MM.1S (cell line): ENCODE measurements at places on chromosomes 12 and 14.

- no peaks in the 10 kb centered on the region for H3K36me3 ChIP-seq
- H3K4me3 ChIP-seq: no peak overlapping the region
- H3K27ac ChIP-seq: no peak overlapping the region
- 0 out of 2 replicates have a peak, but pooled peaks cover 4% of the 10 kb centered on the region for H3K4me1 ChIP-seq
- no peak for DNase-seq
These were observed 9.4 kb downstream of the KRT80 start for GRCh38 chr12:52182384-52182783.

DNA sequence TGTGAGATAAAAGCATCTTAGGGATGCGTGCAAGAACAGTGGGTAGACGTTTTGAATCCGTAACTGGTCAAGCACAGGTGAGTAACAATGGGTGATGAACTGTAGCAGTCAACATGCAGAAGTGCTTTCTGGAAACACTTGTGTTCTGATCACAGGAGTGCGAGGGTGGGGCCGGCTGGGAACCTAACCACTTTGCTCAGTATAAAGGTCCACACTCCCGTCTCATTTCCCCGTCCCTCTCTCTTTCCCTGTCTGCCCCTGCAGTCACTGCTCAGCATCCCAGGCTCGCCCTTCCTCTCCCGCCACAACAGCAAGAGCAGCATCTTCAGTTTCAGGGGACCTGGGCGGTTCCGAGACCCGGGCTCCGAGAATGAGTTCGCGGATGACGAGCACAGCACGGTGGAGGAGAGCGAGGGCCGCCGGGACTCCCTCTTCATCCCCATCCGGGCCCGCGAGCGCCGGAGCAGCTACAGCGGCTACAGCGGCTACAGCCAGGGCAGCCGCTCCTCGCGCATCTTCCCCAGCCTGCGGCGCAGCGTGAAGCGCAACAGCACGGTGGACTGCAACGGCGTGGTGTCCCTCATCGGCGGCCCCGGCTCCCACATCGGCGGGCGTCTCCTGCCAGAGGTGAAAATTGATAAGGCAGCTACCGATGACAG lies 127.1 kb downstream of the FIGNL2 start:
- no peak overlapping the region for H3K27ac ChIP-seq
- no peak for DNase-seq
- H3K4me3 ChIP-seq: no peak overlapping the region
- H3K36me3 ChIP-seq: no peaks in the 10 kb centered on the region

GRCh38 chr12:126418400-126418799 lies 1353.2 kb downstream of the AACS start:
- H3K27ac ChIP-seq: no peak overlapping the region
- no peak for DNase-seq
- no peaks in the 10 kb centered on the region for H3K27me3 ChIP-seq
- no peak overlapping the region for H3K4me3 ChIP-seq

DNA sequence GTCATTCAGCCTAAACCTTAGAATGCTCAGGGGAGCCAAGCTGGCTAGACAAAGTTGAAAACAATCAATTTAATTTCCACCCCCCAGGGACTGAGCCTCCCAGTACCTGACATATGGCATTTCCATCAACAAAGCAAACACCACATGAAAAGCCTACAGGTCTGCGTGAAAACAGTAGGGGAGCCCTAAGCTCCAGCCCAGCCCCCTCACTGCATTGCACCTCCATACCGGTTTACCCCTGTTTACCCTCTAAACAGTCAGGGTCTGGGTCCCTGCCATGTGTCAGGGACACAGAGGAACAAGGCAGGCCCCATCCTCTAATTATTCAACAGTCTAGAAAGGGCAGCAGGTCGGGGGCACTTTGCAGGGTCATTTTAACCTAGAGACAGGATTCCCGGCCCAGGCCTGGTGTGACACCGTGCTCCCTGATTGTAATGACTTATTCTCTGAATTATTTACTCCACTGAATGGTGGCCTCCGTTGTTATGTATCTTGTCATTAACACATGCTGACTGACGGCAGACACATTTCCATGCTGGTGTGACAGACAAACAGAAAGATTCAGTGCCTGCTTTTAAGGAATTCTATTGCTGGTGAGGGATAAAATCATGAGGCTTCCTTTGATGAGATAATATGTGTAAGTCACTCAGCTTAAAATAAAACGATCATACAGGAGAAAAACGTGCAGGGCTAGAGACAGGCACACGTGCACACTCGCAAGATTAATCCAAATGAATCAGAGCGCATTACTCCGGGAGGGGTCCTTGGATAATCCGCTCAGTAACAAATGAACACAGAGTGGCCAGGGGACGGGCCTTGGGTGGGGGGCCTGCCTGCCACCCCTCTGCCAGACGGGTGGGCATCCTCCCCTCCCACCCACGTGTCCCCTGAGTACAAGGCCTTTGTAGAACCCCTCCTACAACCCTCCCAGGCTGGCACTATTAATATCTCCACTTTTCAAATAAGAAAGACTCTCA lies 23.2 kb downstream of the CCDC88C start:
- no peak for DNase-seq
- no peaks in the 10 kb centered on the region for H3K27me3 ChIP-seq
- H3K4me3 ChIP-seq: 0 out of 2 replicates have a peak overlapping the region, but pooled peaks have one; percentile 44

- no peaks in the 10 kb centered on the region for H3K36me3 ChIP-seq
- no peaks in the 10 kb centered on the region; the same call in 1 of the 2 replicates for H3K27me3 ChIP-seq
- H3K27ac ChIP-seq: no peak overlapping the region
- DNase-seq: no peak
- H3K4me3 ChIP-seq: no peak overlapping the region
- no peaks in the 10 kb centered on the region for H3K4me1 ChIP-seq
These were observed 112.1 kb downstream of the PHETA1 start for GRCh38 chr12:111256629-111257434.

DNA sequence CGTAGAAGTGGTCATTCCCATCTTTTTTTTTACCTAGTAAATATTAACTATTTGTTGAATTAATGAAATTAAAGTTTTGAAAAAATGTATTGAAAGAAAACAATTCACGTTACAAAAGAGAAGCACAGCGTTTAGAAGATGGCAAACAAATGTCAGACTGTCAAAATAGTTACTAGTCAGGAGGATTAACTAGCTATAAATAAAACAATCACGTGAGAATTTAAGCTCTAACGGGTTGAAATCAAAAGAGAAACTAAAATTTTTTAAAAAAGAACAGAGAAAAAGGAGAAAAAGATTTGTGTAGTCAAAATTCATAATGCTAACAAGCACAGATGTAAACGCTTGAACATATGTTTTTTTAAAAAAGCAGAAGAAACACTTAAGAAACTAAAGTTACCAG lies 26.4 kb downstream of the DDHD1 start:
- H3K4me1 ChIP-seq: no peaks in the 10 kb centered on the region
- peak; percentile 48 for DNase-seq
- H3K4me3 ChIP-seq: peak overlapping the region; percentile 39
- H3K27ac ChIP-seq: peak overlapping the region; percentile 73; the same call in 1 of the 2 replicates
- H3K36me3 ChIP-seq: no peaks in the 10 kb centered on the region

GRCh38 chr14:93879362-93879983 lies 47.7 kb upstream of the FAM181A start:
- no peaks in the 10 kb centered on the region for H3K27me3 ChIP-seq
- no peak for DNase-seq
- H3K36me3 ChIP-seq: no peaks in the 10 kb centered on the region
- no peaks in the 10 kb centered on the region for H3K4me1 ChIP-seq
- H3K27ac ChIP-seq: no peak overlapping the region
- no peak overlapping the region for H3K4me3 ChIP-seq

GRCh38 chr14:99248761-99249171 lies 23.2 kb downstream of the BCL11B start:
- DNase-seq: no peak
- no peaks in the 10 kb centered on the region for H3K36me3 ChIP-seq
- H3K27ac ChIP-seq: no peak overlapping the region
- H3K4me1 ChIP-seq: no peaks in the 10 kb centered on the region

GRCh38 chr14:21528381-21529348 lies 2.5 kb upstream of the SALL2 start:
- no peaks in the 10 kb centered on the region for H3K27me3 ChIP-seq
- H3K4me3 ChIP-seq: no peak overlapping the region
- H3K36me3 ChIP-seq: no peaks in the 10 kb centered on the region
- no peak for DNase-seq
- H3K27ac ChIP-seq: no peak overlapping the region

DNA sequence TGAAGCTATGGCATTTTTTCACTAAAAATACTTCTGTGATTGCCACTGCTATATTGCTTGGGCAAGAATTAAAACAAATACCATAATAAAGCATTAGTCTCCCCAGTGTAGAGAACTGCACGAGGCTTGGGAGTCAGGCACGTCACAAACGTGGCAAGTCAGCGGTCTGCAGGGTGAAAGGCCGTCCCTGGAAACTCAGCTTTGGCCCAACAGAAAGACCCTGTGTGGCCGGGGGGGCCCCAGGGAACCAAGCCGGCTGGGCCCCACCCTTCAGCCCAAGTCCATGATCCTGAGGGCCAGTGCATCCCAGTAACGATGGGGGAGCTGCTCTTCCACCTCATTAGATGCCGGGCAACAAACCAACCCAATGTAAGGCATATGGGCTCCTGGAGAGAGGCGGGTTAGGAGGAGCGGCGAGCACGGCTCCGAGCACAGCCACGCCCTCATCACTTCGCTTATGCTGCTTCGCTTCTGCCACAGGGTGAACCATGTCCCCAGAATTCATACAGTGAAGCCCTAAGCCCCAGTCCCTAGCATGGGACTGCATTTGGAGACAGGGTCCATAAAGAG lies 50.9 kb upstream of the GPR68 start:
- no peaks in the 10 kb centered on the region for H3K27me3 ChIP-seq
- H3K27ac ChIP-seq: no peak overlapping the region
- no peaks in the 10 kb centered on the region for H3K4me1 ChIP-seq
- no peak for DNase-seq

- H3K27me3 ChIP-seq: no peaks in the 10 kb centered on the region
- no peak for DNase-seq
- peaks cover 11% of the 10 kb centered on the region for H3K4me1 ChIP-seq
- no peaks in the 10 kb centered on the region for H3K36me3 ChIP-seq
- H3K4me3 ChIP-seq: no peak overlapping the region
These were observed 54.2 kb upstream of the CERS5 start for GRCh38 chr12:50221228-50222008.

DNA sequence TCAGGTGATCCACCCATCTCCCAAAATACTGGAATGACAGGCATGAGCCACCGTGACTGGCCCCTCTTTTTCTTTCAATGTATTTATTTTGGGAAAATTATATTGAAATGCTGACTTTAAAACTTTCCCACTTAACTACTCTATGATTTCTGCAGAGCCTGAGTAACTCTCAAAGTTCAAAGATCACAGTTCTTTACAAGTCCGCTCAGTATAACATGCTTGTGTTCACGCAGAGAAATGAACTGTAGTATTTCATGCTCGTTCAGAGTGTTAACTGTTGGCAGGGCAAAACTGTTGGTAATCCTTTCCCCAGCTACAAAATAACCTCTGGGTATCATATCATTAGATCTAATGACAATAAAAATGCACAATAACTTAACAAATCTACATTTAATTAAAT lies 50.7 kb upstream of the ADAMTS20 start:
- H3K4me3 ChIP-seq: no peak overlapping the region
- no peaks in the 10 kb centered on the region for H3K27me3 ChIP-seq
- H3K4me1 ChIP-seq: no peaks in the 10 kb centered on the region
- H3K27ac ChIP-seq: no peak overlapping the region
- no peaks in the 10 kb centered on the region for H3K36me3 ChIP-seq
